Uterine smooth muscle cell (primary cell): ENCODE measurements at places on chromosomes 12 and 14. TPM values are rescaled to one million over a fixed set of nuclear protein-coding genes. Genes with fewer than 3 reads are reported as not detected.

The INSM2 gene
- not detected in 2 replicates for total RNA-seq

The KRT72 gene
- total RNA-seq: not detected in 2 replicates

The EEF1AKMT3 gene
- total RNA-seq: 3.8 and 8.1 TPM in 2 replicates

The ARHGEF40 gene
- total RNA-seq: 42.8 and 43.9 TPM in 2 replicates

The CIDEB gene
- total RNA-seq: 1.6 and 2.9 TPM in 2 replicates

The GPR68 gene
- total RNA-seq: 1.2 and 1.9 TPM in 2 replicates

The TAS2R50 gene
- total RNA-seq: 3.5 and 4.2 TPM in 2 replicates

The RNF34 gene
- total RNA-seq: 53.2 and 64.7 TPM in 2 replicates

The CDKN3 gene
- 42.2 and 154 TPM in 2 replicates for total RNA-seq

The RDH12 gene
- under 0.01 TPM in 1 of 2 replicates, not detected in the other for total RNA-seq

The TSHR gene
- total RNA-seq: not detected in 2 replicates

The RACGAP1 gene
- total RNA-seq: 51.1 and 168 TPM in 2 replicates

The CPNE6 gene
- total RNA-seq: not detected in 2 replicates

The IQSEC3 gene
- total RNA-seq: 0.33 and 0.75 TPM in 2 replicates

The GRIP1 gene
- total RNA-seq: 1.3 and 3.5 TPM in 2 replicates
